ENCODE measurements at places on chromosomes 16 and 17. TPM values are rescaled to one million over a fixed set of nuclear protein-coding genes. Genes with fewer than 3 reads are reported as not detected.
A peak's percentile ranks its signal among the peaks of the same experiment; 100 is the strongest.

Gene ASPHD1
- 14.2 TPM for total RNA-seq

DNA sequence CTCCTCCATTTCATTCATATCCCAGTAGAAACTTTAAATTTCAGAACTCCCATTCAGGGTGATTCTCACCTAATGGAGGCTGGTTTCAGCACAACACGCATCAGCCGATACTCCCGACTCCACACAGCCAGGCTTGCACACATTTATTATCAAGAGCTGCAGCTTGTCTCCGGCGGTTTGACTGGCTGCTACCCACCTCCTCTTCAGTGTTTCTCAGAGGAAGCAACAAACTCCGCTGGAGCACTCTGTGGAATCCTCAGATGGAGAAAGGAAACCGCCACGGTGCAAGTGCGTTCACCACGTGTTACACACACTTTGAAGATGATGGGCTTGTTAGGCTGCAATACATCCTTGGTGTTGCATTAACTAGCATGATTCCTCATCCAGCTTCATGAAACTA lies 39.7 kb upstream of the NUDT7 start:
- no peak for DNase-seq

DNA sequence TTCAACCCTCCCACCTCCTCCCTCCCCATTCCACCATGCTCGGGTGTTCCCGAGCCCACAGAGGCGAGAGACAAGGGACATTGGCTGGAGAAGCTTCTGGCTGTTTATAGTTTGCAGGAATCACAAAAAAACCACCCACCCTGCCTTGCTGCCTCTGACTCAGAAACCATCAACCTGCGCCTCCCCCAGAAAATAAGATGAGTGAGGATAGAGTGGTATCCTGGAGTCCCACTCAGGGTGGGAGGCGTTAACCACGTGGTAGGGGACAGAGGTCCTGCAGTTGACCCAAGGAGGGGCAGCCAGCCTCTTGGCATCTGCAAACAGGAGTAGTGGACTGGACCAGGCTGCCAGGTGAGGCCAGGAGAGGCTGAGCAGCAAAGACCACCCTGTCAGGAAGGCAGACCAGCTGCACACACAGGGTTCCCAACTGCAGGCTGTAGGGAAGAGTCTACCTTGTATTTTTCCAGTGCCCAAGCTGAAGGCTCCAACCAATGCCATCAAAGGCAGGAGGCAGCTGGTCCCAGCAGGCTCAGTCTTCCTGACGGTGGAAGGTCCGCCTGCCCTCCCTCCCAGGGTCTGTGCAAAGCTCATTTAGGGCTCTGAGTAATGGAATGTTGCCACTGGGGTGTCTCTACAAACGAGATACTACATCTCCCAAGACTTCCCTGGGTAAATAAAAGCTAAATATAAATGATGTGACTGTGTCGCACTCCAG lies 201.5 kb upstream of the TNRC6C start:
- DNase-seq: no peak

Gene ESRP2
- total RNA-seq: 33.6 TPM

GRCh38 chr16:85988723-85989313 lies 89.9 kb downstream of the IRF8 start:
- DNase-seq: no peak

Gene CRYM
- 4.1 TPM for total RNA-seq

DNA sequence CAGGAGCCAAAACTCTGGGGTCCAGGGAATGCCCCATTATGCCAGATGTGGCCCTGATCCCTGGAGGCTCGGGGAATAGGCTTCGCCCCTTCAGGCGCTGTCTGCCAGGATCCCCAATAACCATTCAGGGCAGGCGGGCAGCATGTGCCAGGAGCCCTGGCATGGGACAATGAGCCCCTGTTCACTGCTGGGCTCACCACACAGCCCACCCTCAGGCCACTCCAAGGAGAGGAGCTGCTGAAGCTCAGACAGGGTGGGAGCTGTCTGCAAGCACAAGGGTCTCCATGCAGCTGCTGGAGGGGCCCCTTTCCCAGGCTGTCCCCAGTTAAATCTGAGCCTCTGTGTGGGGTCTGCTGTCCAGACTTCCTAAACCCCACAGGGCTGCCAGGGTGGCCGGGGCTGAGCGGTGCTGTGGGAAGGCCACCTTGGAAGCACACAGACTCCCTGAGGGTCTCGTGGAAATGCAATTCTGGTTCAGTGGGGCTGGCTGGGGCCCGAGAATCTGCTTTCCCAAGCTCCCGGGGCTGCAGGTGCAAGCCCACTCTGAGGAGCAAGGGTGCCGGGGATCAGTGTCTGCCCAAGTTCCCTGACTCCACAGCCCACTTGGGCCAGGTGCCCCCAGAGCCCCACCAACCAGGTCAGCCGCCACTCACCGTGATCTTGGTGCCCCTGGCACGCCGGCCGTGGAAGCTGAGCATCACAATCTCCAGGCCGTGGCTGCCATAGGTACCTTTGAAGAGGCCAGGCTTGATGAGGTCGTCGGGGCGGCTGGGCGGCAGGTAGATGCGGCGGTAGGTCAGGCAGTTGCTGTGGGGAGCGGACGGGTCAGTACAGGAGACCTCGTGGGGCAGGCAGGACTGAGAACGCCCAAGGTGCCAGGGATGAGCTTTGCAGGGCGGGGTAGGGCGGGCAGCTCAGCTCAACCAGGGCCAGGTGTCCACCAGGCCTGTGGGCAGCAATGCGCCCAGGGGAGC lies 17.7 kb upstream of the C16orf95 start:
- DNase-seq: no peak

GRCh38 chr17:16250635-16251034 lies 33.6 kb downstream of the PIGL start:
- DNase-seq: no peak

DNA sequence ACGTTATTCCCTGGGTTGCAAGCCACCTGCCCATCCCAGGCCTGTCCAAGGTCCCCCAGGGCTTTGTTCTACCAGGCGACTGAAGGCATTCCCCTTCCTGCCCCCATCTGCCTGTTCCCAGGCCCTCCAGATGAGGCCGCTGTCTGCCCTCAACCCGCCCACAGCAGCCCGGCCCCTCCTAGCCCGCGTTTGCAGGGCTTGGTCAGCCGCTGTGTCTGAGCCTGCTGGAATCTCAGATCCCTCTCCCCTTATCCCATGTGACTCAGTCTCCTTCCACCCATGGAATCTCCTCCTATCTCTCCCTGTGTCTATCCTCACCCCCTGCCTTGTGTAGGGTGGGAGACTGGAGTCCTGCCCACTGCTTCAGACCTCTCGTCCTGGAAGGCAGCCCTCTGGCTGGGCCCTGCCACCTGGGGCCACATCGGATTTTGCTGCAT lies 186.0 kb upstream of the TNRC6C start:
- peak; percentile 65 for DNase-seq

DNA sequence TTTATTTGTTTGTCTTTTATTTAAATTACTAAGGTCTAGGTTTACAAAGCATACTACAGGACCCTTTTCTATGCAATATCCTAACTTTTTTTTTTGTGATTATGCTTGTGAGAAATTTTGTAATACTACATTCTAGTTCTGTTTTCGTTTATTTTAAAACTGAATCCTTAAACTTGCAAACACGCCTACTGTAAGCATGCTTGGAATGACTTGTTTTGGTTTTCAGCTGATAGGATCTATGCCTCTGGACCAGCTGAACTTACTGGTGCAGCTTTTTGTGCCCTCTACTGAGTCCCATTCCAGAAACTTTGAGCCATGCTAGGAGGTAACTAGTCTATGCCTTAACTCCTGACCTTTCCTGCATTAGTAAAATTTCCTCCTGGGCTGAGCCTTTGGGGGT lies 6.0 kb downstream of the PDP2 start:
- DNase-seq: no peak

- DNase-seq: no peak
Observed at GRCh38 chr17:75697651-75698291, 23.5 kb upstream of the ITGB4 start.

DNA sequence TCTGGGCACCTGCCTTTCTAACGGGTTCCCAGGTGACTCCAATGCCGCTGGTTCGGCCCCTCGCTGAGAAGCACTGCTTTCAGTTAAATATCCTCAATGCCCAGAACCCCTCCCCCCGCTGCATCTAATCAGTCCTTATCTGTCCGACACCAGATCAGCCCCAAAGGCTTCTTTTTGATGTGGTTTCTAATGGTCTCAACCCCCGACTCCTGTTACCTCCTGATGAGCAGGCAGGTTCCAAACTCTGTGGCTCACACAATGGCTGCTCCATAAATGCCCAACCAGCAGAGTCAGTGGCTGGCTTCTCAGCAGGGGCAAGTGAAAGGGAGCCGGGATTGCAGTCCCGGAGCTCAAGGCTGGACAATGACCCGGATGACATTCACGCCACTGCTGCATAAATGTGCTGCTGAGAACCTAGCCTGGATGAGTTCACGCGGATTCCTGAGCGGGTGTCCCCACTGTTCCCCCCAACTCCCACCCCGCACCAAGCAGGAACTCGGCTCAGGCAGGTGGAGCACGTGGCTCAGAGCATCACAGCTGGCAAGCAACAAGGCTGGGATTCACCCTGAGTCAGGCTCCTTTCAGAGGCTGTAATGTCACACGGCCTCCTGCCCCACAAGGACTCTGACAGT lies 1.0 kb upstream of the SLC38A8 start:
- no peak for DNase-seq

DNA sequence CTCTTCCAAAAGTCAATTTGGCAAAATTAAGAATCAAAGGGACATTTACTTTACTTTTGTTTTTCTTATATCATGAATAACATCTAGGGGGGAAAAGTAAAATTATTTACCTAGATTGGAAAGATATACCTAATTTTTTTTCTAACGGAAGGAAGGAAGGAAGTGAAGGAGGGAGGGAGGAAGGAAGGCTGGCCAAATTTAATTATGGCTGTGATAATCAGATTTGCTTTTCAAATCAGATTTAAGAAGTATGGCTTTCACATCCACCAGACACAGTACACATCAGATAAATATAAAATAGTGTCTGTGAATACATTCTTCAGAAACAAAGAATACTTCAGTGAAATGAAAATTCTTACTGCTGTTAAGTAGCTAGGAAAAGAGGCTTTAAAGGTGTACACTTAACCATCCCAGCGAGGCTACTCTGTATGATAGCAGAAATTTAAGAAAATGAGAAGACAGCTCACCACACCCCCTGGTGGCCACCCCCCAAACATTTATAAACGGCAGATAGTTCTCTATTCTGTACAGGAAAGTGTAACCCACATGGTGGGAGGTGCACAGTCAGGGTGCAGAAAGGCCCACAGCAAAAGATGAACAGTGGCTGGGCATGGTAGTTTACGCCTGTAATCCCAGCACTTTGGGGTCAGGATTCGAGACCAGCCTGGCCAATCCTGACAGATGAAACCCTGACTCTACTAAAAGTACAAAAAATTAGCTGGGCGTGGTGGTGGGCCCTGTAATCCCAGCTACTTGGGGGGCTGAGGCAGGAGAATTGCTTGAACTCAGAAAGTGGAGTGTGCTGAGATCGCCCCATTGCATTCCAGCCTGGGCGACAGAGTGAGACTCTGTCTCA lies 150.8 kb downstream of the SSH2 start:
- DNase-seq: peak; percentile 83

DNA sequence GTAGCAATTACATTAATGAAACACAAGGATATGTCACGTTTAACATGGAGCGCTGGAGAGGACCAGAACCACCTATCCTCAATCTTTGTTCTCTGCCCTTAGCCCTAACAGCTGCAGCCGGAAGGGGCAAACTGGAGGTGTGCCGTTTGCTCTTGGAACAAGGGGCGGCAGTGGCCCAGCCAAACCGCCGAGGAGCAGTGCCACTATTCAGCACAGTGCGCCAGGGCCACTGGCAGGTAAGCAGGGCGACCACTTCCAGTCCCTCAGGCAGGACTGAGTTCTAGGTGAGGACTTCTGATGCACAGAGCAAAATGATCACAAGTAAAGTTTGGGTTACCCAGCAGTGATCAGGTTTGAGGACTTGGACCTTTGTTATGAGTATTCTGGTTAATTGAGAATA lies 41.1 kb downstream of the CYB561 start:
- no peak for DNase-seq

Gene TBC1D3C
- total RNA-seq: 0.18 TPM

DNA sequence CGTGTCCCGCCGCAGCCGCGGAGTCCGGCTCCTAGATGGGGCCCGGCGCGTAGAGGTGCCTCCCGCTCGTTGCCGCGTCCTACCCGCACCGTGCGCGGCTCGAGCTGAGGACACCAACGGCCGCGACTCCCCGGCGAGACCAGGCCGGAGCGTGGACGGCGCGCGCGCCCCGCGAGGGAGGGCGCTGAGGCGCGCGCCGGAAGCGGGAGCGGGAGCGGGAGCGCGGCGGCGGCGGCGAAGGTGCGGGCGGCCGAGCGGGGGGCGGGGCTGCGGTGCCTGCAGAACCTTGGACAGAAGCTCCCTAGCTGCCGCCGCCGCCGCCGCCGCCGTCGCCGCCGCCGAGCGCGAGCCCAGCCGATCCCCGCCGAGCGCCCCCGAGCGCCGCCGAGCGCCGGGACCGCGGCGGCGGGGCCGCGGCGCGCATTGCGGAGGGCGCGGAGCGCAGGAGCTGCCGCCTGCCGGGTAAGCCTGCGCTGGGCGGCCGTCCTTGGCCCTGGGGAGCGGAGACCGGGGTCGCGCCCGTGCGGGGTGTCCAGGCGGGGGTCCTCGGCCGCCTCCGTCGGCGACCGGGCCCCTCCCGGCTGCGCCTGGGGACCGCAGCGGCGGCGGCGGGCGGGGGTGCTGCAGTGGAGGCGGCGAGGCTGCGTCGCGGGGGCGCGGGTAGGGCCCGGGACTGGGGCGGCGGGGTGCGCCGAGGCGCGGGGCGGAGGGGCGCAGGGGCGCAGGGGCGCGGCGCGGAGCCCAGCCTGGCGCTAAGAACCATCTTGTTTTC lies at the start of gene CDK5R1:
TSS of gene CDK5R1 (plus strand) at position 293 of the 772 bp plus-strand sequence. CDS start 628 bp downstream, outside the sequence.
- peak; percentile 87 for DNase-seq

- no peak for DNase-seq
Observed at GRCh38 chr17:70172923-70173322, 3.6 kb downstream of the KCNJ2 start.

Gene CNTNAP4
- 3.8 TPM for total RNA-seq

DNA sequence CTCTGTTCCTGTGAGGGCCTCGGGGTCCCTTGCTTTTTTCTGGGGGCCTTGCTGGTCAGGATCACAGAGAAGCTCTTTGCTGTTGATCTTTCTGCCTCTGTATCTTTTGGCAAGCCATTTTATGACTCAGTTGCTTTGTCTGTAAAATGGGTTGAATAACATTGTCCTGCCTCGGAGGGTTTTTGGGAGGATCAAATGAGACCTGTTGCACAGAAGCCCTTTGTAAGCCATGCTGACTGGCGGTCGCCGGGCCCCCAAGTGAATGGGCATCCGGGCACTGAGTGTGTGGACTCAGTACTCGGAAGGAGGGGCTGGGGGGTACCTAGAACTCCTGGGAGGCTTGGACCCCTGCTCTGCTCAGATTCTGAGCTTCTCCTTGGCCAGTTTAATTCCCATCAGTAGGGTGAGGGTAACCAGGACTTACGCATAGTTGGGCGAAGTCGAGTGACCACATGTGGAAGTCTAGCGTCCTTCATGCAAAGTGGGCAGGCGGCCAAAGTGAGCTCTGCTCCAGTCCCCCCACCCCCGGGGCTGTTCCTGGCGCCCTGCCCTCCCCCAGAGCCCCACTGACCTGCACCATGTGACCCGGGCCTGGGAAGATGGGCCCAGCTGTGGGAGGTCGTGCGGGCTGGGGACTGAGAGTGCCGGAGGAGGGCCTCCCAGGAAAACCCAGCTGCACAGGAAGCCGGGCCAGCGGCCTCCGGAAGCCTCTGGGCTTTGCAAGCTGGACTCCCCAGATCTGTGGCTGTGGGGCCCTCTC lies 284.0 kb downstream of the SEC14L1 start:
- DNase-seq: peak; percentile 62

Data from mesothelial cell of epicardium (in vitro differentiated cells).